ENCODE measurements at places on chromosomes 13 and 19.

DNA sequence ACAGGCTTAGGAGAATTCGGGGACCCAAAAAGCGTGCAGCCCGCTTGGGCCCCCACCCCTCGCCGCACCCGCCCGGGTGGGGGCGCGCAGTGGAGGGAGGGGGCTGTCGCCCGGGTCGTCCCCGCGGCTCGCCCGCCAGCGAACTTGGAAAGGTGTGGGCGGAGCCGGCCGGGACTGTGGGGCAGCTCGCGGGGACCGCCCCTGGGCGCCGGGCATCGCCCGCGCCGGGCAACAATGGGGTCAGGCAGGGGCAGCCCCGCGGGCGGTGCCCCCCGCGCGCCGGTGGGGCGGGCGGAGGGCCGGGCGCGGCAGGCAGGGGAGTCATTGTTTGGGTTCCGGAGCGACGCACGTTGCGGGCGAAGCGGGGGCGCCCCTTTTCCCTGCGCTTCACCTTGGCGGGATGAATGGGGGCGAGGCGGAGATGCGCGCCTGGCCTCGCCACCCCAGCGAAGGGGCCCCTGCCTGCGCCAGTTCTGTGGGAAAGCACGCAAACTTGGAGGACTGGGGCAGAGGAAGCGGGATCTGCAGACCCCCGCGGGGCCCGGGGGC, 647 bp upstream of the KLF12 start:
- no peak for DNase-seq

DNA sequence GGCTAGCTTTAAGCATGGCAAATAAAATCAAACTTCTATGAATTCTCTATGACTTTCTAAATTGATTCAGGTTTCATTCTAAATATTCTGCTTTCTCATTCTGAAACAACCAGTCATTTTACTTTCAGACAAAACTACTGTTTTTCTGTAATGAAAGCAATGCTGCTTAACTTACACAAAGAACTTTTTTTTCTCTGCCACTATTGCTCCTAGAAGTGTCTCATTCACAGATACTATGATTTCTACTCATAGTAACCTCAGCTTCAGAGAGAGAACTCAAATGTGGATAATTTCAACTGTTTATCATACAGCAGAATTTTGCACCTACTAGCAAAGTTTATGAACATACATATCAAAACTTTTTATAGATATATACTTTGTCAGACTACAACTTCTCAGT, 724.6 kb downstream of the SLITRK5 start:
- no peak for DNase-seq

DNA sequence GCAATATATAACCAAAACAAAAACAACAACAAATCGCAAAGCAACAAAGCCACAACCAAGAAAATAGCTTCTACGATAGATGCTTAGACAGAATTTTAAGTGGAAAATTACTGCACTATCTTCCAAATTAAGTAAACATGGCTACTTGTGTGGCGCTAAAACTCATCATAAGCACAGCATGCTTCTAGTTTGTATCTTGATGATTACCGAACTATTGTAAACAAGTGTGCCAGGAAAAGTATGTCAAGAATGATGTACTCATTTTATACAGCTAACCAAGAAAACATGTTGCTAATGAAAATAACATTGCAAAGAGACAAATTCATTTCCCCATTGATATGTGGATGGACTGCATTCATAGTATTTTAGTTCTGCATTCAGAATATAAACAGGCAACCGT, 271.9 kb upstream of the GPC6 start:
- peak; percentile 37 for DNase-seq

GRCh38 chr13:21435687-21436151, 23.4 kb downstream of the ZDHHC20 start:
- DNase-seq = peak; percentile 91

DNA sequence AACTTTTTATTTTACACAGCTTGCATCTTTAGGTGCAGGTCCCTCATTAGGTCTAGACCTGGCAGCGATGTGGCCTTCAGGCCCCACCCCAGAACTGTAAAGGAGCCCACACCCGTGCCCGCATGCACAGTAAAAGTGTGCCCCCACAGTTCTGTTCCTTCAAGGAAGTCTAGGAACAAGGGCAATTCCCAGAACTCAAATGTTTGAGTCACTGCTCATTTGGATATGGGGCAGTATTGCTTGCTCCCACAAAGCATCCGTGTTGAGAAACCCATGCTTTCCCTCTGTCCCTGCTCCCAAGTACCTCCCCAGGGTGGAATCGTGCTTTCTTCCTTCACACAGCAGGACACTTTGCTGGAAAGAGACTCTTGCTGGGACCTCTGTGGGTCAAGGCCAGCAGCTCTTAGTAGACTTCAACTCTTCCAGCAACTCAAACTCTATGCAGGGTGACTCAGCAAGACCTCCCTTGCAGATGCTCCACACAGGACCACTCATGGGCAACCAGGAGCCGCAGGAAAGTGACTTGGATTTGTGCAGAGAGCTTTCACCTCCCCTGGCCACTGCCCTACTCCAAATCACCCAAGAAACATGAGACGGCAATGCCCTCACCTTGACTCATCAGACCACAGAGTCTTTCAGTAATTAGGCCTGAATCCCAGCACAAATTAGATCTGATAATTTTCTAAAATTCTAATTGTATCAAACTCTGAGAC, 12.3 kb downstream of the SLC7A1 start:
- DNase-seq = peak; percentile 83

DNA sequence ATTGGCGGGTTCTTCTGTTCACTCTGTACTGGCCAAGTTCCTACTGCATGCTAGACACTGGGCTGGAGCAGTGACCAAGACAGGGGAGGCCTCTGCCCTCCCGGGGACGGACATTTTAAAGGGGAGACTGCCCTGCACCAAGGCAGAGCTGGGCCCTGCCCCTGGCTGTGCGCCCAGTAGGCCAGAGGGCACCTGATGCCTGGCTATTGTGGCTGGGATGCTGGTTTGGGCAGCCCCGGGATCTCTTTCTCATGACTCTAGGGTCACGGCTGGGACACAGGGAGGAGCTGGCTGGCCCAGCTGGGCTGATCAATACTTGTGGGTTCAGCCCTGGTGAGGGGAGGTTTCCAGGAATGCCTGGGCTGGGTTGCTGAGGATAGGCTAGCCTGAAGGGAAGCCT, 17.7 kb downstream of the LIPE start:
- no peak for DNase-seq

- no peak for DNase-seq
These were observed 833.0 kb downstream of the EFNB2 start for GRCh38 chr13:105702441-105702840.
